ENCODE measurements at places on chromosomes 5 and 9.

GRCh38 chr5:69516769-69517168 lies 24.2 kb downstream of the OCLN start:
- no peak for DNase-seq

- DNase-seq = no peak
These were observed 9.0 kb upstream of the TTLL11 start for GRCh38 chr9:122102156-122102555.

- DNase-seq = no peak
These were observed 24.7 kb downstream of the ARL15 start for GRCh38 chr5:54285686-54286085.

- DNase-seq = no peak
These were observed 6.3 kb upstream of the UBE2QL1 start for GRCh38 chr5:6442333-6442732.

DNA sequence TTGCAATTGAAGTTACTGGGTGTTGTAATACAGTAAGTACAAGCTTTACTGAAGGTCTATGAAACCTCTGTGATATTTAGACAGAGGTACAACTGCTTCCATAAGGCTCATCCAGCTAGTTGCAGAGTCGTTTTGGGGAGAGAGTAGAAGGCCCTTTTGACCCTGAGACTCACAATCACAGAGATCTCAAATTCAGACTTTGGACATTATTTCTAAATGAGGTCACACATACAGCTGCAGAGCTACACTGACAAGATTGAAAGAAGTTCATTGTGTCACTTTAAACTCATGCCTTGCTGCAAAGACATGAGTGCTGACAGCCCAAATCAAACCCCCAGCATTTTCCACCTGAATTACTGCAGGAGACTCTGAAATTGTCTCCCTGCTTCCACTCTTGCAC lies 205.9 kb upstream of the TMEM161B start:
- peak; percentile 78 for DNase-seq

- no peak for DNase-seq
These were observed 3.7 kb upstream of the OTULIN start for GRCh38 chr5:14660833-14661232.

DNA sequence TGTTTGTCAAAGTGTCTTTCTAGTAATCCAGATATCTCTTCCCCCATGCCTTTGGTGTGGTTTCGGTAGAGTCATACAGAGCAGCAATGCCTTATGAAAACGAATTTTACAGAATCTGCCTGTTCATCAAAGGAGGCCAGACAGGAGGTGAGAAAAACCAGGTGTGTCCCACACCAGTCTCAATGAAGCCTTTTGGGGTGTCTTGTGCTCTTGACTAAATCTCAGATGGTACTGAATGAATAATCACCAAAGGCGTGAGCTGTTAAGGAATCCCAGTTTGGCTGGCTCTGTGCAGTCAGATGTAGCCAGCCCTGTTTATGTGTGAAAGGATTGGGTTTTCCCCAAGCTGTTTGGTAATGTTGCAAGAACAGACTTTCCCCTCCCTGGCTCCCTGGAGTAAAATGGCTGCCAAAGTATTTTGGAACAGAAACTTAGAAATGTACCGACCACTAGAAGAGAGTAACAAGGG lies 70.8 kb upstream of the CDKN2B start:
- DNase-seq = peak; percentile 25

- DNase-seq = peak; percentile 89
These were observed 339.1 kb upstream of the CCNH start for GRCh38 chr5:87751824-87752223.

Data from globus pallidus (tissue), 1 donor.